Urinary bladder (tissue), 4 donors: ENCODE measurements at places on chromosomes 1 and 21. TPM values are rescaled to one million over a fixed set of nuclear protein-coding genes. Genes with fewer than 3 reads are reported as not detected.

DNA sequence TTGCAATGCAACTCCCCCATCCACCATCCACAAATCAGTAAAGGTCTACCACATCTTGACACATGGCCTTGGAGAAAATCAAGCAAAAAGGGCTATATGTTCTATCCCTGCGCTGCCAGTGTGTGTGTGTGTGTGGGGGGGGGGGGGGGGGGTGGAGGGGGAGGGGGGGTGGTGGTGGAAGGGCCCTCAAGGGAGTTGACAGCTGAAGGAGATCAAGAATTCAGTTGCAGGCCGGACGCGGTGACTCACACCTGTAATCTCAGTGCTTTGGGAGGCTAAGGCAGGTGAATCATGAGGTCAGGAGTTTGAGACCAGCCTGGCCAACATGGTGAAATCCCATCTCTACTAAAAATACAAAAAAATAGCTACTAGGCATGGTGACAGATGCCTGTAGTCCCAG lies 37.6 kb upstream of the CLIC4 start:
- no peak for DNase-seq

GRCh38 chr1:228552596-228553176 lies 65.5 kb downstream of the RNF187 start:
- no peak for DNase-seq

DNA sequence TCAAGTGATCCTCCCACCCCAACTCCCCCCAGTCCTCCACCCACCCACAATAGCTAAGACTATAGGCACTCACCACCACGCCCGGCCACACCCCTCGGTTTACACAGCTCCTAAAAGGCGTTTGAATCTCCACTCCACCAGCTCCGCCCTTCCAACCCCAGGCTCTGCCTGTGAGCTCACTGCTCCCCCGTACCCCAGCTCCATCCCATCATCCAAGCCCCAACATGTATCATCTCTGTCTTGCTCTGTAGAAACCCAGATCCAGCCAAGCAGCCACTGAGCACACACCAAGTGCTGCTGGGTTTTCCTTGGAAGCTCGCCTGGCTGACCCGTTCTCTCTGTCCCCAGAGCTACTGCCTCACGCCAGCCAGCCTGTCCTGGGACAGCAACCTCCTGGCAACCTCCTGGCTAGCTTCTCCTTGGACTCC lies 12.0 kb upstream of the S100A2 start:
- no peak for DNase-seq

GRCh38 chr1:156496211-156496761 lies 4.3 kb downstream of the MEF2D start:
- DNase-seq = no peak

DNA sequence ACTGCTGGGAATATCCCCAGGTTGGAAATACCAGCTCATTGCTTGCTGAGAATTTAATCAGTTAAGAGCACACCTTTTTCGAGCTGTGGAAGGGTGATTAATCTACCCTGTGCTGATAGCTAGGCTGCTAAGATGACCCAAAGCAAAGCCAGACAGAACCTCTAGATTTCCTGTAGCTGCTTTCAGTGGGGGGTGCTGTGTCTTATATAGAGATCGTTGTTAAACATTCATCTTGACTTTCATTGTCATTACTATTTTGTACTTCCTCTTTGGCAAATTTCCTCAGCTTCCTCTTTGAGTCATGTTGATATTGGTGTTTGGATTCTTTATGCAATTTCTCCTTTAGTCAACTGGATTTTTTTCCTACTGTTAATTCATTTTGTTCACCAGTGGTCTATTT lies 155.3 kb downstream of the DISC1 start:
- no peak for DNase-seq

DNA sequence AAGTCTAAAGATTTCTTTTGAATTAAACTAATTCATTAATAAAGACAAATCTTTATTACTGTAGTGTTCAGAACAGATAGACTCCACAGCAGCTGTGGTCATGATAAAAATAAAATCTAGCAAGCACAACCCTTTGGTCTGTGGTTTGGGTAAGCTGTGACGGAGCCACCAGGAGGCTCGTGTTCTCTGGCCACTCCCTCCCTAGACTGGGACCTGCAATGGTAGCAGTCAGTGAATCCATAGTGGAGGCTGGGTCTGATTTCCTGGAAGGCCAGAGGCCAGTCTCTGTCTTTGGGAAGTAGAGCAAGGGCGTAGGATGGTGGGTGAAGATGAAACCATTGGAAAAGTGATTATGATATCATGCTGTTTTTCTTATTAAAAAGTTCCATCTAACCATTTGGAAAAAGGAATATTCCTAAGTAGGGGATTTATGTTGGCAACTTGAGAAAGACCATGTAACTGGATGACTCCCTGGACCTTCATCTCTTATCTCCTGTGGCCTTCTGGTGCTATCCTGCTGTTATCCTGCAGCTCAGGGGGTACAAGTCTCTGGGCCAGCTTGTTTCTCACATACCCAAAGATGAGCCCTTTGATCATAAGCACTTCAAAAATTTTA lies 39.0 kb downstream of the TENT5C start:
- DNase-seq = no peak

DNA sequence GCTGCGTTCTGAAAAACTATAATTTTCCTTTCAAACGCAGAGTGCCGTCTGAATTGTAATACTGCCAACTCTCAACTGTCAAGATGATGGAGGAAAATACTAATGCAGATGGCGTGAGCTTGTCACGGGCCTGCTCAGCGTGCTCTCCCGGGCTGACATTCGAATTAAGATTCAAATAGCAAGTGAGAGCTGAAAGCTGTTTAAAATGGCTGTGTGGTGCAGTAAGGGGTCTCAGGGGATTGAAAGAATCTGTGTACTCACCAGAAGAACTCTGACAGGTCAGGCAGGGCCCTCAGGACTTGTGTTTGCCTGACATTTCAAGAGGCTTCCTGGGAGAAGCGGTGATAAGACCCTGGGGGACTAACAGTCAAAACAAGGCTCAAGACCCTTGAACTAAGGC lies 33.1 kb downstream of the ZMYND12 start:
- DNase-seq = no peak

DNA sequence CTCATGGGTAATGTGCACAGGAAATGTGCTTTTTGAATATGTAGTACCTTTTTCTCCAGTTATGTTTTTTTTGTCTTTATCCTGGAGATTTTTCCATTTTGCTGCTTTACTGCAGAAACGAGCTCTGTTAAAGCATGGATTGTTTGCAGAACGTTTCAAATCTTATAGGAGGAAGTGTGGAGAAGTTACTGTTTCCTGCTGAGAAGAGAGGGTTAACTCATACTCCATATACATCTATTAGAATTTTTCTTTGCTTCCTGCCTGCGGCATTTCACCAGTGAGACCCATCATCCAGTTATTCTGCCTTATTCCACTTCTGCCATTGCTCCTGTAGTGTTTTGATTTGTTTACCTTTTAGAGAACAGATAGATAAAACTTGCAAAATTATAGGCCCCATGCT lies 2.0 kb downstream of the RPRD2 start:
- DNase-seq = no peak

DNA sequence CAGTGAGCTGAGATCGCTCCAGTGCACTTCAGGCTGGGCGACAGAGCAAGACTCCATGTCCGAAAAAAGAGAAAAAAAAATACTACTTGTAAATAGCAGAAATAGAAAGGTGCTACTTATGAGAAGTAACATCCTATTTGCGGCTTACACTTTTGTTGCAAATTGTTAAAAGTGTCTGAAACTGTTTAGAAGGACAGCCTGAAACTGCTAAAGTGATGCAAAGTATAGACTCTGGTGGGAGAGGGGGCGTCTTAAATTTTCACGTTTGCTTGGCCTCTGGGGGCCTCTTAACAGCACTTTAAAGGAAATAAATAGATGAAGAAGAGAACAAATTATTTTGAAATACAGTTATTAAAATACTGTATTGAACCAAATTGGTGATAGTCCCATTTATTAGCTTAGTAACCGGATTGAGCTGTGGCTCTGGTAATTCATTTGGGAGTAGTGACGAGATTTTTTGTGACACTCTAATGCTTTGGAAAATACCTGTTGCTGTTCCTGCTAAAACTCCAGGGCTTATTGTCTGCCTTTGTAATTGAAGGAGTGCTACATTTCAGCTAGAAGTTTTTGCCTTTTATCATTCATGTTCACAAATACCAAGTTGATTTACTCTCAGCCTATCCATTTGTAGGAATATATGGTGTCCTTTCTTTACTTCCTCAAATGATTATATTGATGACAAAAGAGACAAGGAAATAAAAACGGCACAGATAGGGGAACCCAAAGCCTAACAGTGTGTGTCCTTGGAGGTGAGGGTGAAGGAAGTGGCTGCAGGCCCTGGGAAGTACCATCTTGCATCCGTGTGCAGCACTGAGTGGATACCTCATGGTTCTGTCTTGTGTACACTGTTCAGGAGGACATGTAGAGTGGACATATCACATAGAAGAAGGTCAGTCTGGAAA lies 6.2 kb downstream of the PKNOX1 start:
- no peak for DNase-seq

DNA sequence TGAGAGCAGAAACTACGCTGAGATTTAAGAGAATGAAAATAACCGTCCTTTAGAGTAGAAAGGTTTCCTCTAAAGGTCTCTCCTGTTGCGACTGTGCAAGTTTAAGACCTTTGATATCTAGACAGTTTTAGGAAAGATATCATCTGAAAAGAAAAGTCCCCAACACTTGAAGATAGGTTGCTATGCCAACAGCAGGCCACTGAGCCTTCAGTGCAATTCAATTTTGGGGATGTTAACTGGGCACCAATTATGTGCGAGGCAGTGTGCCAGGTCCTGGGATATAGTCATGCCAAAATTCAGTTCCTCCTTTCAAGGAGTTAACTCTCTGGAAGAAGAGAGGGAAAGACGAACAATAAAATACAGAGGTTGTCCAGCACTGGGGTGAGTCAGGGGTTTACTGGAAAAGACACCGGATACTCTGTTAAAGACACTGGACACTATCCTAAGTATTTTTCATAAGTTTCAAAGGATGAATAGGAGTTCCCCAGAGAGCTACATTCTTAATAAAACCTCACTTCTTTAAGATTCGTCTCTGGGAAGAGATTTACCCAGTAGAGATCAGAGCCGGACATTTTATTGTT lies 25.5 kb upstream of the ZNF281 start:
- DNase-seq = no peak

DNA sequence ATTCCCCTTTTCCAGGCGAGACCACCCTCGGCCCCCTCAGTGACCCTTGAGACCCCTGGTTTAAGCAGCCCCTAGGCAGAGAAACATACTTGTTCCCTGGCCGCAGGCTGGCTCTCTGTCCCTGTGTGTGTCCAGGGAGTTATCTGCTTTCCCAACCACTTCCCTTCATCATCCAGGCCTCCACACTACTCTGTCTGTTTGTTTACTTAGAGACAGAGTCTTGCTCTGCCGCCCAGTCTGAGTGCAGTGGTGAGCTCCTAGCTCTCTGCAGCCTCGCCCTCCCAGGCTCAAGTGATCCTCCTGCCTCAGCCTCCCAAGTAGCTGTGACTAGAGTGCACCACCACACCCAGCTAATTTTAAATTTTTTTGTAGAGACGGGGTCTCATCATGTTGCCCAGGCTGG lies 5.8 kb upstream of the VWA1 start:
- DNase-seq = no peak

DAB1 gene
- total RNA-seq = 4.9 TPM

CD53 gene
- total RNA-seq = 21.5 TPM

PRRX1 gene
- 85.2 TPM for total RNA-seq
